ENCODE measurements at places on chromosomes 7 and 10.

GRCh38 chr7:77699056-77699455 lies 2.8 kb downstream of the RSBN1L start:
- DNase-seq = peak; percentile 16

- DNase-seq = no peak
Measured at GRCh38 chr10:110481919-110482318, 15.8 kb upstream of the DUSP5 start.

GRCh38 chr7:18455606-18456005 lies 39.9 kb upstream of the HDAC9 start:
- DNase-seq = no peak

DNA sequence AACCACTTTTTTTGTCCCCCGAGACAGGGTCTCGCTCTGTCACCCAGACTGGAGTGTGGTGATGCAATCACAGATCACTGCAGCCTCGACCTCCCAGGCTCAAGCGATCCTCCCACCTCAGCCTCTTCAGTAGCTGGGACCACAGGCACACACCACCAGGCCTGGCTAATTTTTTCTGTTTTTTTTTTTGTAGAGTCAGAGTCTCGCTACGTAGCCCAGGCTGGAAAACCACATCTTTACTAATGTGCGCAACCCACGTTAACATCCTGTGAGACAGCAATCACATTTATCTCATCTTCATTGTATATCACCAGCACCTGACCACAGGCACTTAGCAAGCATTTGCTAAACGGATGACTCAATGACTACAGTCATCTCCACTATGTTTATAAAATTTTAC lies 77.8 kb upstream of the ATP6V0A4 start:
- DNase-seq = no peak

- no peak for DNase-seq
Measured at GRCh38 chr7:142795339-142795863, 24.6 kb downstream of the PRSS2 start.

GRCh38 chr10:595473-595872 lies 94.0 kb downstream of the DIP2C start:
- DNase-seq = no peak

- no peak for DNase-seq
Measured at GRCh38 chr10:17241611-17242333, 13.7 kb downstream of the VIM start.

DNA sequence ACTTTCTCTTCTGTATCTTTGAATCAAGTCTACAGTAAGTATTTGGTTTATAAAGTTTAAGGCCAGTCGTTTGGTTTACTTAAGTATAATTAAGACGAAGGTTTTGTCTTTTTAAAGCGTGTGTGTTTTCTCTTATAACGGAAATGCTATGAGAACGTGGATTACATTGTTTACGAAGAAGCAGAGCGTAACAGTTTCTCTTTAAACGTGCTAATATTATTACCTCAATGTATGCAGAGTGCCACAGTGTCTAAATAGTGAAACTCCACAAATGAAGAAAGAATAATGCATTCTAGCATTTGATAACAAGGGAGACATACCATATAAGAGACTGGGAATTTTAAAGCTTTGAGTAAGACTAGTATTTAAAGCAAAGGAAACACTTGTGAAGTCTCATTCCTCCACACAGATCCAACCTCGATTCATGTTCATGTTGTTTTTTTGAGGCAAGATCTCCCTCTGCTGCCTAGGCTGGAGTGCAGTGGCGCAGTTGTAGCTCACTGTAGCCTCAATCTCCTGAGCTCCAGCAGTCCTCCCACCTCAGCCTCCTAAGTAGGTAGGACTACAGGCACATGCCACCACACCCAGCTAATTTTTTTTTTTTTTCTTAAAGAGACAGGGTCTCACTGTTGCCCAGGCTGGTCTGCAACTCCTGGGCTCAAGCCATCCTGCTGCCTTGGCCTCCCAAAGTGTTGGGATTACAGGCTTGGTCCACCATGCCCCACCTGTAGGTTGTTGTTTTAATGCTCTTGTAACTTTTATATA lies 75.1 kb downstream of the ANKRD61 start:
- DNase-seq = no peak

All from BE2C (cell line).